ENCODE measurements at places on chromosomes 4 and X.

- DNase-seq: no peak
Measured at GRCh38 chrX:111411557-111411956, 435 bp downstream of the DCX start.

GRCh38 chr4:104489731-104490095, 5.0 kb downstream of the CXXC4 start:
- no peak for DNase-seq

DNA sequence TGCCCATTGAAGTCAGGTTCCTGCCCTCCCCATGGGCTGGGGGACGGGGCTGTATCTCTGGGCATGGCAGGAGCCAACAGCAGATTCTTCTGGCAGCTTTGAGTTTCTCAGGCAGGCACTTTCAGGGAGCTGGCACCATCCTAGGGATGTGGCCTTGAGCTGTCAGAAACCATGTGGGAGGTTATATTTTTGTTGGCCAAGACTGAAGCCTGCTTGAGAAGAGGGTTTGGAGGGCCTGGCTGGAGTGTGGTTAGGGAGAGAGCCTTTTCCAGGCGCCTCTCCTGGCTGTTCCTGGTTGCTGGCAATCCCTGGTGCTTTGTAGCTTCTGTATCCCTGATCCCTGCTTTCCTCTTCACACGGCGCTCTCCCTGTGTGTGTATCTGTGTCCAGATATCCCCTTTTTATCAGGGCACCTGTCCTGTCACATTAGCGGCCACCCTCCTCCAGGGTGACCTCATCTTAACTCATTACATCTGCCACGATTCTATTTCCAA, 30.6 kb upstream of the SORCS2 start:
- no peak for DNase-seq

GRCh38 chr4:6178757-6179156, 21.6 kb downstream of the JAKMIP1 start:
- DNase-seq: no peak

- no peak for DNase-seq
Measured at GRCh38 chr4:95547715-95548471, 880 bp downstream of the UNC5C start.
